ENCODE measurements at places on chromosomes 1 and 21.

DNA sequence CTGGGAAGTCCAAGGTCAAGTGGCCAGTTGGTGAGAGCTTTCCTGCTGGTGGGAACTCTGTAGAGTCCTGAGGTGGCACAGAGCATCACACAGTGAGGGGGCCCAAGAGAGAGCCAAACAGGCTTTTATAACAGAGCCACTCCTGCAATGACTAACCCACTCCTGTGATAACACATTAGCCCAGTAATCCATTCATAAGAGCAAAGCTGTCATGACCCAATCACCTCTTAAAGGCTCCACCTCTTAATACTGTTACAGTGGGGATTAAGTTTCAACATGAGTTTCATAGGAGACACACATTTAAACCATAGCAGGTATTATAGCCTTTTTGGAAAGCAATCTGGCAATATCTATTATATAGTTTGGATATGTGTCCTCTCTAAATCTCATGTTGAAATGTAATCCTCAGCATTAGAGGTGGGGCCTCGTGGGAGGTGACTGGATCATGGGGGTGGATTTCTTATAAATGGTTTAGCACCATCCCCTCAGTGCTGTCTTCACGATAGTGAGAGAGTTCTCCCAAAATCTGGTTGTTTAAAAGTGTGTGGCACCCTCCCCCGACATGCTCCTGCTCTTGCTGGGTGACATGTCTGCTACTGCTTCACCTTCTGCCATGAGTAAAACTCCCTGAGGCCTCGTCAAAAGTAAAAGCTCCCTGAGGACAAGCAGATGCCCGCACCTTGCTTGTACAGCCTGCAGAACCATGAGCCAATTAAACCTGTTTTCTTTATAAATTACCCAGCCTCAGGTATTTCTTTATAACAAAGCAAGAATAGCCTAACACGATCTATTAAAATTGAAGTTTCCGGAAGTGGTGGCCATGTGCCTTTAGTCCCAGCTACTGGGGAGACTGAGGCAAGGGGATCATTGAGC lies 64.5 kb downstream of the CD58 start:
- DNase-seq: no peak

- no peak for DNase-seq
Measured at GRCh38 chr1:227776331-227776771, 39.1 kb upstream of the PRSS38 start.

DNA sequence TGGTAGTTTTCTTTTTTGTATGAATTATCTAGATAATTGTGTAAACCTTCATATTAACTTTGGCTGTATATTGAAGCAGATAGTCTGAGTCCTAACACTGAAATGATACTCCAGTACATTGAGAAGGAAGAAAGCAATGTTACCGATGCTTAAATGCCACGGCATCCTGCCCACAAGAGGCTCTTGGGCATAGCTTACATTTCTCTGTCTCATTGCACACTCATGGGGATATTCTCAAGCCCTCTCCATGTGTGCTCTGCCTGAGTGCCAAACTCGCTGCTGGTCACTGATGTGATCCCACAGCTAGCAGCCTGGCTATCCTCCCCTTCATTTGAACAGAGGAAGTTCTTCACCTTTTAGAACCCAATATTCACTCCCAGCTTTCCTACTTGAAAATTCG lies 179.4 kb downstream of the TGFB2 start:
- DNase-seq: no peak

DNA sequence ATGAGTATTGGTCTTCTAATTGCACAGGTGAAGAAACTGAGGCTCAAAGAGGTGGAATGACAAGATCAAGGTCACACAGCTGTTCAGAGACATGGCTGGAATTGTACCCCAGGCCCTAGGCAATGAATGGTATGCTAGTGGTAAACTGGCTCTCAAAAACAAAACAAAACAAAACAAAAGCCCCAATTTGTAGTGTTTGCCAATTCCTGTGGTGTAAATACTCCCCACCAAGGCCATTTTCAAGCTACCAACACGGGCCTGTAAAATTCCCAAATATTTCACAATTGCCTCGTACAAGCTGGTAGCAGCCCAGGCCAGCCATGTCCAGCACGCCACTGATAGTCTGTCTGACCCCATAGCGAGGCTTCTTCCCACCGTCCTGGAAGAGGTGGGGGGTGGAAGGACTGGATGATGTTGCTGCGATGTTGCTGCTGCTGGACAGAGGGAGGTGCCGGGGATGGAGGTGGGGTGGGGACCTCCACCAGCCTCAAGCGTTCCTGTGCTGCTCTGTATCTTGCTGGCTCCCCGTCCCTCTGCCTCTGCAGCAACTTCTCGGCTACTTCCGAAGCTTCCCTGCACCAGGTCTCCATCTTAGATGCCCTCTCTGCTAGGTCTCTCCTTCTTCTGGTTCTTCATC lies 62.2 kb upstream of the RUNX3 start:
- DNase-seq: no peak

DNA sequence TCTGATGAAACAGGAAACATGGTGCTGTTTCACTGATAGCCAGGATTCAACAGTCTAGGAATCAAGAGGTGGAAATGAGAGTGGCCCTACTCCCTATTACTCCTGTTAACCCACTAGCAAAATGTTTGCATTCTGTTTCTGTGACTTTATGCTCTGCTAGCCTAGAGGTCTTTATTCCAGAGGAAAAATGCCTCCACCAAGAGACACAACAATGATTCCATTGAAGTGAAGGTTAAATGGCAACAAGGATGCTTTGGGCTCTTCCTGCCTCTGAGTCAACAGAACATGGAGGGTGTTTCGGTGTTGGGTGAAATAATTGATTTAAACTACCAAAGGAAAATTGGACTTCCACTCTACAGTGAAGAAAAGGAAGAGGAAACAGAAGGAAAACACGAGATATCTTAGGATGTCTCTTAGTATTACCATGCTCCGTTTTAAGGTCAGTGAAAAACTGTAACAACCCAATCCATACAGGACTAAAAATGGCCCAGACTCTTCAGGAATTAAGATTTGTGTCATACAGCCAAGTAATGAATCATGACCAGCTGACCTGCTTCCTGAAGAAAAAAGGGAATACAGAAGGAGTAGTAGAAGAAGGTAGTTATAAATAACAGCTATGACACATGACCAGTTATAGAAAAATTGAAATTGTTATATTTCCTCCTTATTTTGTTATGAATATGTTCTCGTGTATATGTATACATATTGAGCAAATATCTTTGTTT lies 1237.8 kb downstream of the NCAM2 start:
- DNase-seq: no peak

DNA sequence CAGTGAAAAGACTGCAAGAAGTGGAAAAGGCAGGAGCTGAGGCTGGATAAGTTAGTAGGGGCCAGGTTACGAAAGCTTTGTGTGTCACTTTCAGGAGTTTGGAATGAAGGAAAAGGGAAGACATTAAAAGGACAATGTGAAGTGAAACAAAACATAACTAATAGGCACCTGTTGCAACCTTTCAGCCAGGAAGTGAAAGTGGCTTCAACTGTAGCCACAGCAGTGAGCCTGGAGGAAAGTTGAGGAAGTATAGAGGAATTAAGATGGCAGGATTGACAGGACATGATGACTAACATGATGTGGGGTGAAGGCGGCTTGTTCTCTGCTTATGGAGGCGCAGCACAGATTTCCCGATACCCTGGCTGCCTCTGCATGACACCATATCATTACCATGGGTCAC lies 68.9 kb downstream of the C4BPA start:
- DNase-seq: no peak

DNA sequence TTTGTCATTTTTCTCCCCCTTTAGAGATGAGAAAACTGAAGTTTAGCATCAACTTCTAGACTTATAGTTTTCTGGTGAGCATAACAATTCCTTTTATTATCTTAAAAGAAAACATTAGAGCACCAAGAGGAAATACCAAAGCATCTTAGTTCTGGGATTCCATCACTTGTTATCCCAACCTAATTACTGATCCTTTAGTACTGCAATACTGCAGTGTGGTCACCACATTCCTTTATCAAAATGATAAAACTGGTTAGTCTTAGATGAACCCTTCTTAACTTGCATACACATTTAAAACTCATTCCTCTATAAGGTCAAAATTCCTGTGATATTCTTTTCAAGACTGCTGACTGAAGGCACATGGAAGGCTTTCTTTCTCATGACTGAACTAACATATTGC lies 23.1 kb downstream of the SOD1 start:
- DNase-seq: no peak

- DNase-seq: no peak
Measured at GRCh38 chr1:226534098-226534497, 14.5 kb upstream of the STUM start.

DNA sequence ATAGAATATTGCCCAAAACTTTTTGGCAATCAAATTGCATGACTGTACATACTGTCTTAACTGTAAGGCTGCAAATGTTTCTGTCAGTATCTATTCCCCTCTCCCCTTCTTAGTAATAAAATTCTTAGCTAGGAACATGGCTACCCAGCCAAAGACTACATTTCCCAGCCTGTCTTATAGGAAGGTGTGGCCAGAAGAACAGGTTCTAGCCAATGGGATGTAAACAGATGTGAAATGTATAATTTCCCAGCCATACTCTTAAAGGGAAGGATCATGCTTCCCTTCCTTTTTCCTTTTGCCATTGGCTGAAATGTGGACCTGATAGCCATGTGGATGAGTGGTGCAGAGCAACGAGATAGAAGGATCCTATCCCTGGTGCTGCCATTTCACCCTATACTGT lies 7.0 kb upstream of the HIVEP3 start:
- no peak for DNase-seq

- no peak for DNase-seq
Measured at GRCh38 chr21:26659182-26659581, 86.1 kb upstream of the CYYR1 start.

All from GM19239 (cell line).